ENCODE measurements at places on chromosomes 4 and X.

DNA sequence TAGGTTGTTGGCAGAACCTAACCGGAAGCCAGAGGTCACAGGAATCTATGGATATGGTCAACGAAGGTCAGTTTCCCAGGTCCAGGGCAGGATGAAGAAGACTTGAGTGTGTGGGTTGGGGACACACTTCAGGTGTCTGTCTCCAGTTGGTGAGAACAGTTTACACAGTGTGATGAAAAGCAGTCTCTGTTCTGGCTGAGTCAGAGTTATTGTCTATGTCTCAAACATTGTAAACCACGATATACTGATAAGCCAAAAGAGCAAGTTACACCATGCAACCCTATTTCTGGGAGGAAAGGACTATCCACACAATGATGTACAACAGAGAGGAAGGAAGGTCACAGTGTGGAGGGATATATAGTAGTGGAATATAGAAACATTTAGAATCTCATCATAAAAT lies 187.1 kb upstream of the C1QTNF7 start:
- no peak for DNase-seq

DNA sequence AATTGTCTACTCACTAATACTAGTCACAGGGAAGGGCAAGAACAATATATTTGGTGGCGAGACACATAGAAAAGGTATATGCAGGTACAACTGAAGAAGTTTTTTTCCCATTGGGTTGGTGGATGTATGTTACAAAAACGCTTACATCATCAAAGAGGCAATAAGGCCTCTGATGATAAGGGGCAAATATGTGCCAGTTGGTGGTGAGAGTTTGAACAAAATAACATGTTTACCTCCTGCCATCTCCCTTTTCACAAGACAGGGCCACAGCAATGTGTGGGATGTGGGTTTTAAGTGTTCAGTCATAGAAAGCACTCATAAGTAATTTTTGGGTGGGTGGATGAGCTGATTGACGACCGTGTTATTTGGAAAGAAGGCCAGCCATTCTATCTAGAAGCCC lies 41.7 kb downstream of the PAGE2 start:
- no peak for DNase-seq

GRCh38 chr4:108965016-108965415 lies 202.2 kb upstream of the ETNPPL start:
- no peak for DNase-seq

- DNase-seq, result no peak
Measured at GRCh38 chr4:156837625-156838345, 133.8 kb downstream of the PDGFC start.

- no peak for DNase-seq
Measured at GRCh38 chr4:89397441-89397840, 89.8 kb upstream of the GPRIN3 start.

DNA sequence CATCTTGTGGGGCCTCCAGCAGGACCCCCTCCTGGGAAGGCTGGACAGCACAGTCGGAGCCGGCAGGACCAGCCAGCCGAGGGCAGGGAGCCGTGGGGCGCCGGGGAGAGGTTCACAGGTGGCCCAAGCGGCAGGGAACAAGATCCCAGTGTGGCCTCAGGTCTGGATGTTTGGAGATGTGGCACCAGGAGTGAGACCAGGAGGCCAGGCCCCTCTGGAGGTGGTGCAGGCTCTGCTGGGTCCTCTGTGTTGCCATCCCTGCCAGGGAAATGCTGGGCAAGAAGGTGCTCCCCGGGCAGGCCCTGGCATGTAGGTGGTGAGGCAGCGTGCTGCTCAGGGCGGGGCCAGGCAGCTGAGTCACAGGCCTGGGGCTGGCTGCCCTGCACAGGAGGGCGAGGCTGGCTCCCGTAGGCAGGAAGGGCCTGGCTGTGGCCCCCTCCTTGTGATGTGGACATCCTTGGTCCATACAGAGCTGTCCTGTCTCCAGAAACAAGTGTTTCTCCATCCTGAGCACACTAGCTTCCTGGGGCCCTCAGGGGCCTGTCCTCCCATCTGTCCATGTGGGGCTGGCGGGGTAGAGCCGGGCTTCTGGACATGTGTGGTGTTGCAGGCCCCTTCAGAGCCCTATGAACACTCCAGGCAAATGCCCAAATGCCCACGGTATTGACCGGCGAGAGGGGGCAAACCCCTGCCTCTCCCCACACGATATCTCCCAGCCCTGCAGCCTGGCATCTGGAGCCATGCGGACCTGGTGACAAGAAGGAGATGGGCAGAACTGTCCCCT lies 4.8 kb upstream of the HGFAC start:
- DNase-seq, result no peak

DNA sequence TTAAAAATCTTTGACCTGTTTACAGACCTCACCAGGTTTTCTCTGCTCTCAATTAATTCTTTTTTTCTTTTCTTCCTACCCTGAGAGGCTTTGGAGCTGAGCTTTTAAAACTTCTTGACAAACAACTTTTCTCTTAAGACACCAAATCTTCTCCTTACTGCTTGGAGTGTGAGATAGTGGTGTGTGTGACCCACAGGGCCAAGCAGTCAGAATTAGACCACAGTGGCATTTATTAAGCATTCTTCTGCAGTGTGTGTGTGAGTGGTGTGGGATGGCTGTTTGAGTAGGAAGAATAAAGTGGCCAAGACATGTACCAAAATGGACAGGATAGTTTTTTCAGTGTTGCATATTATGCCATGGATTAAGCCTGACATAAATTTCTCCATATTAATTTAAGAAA lies 665.1 kb downstream of the RAPGEF2 start:
- no peak for DNase-seq

GRCh38 chr4:19631814-19632213 lies 619.9 kb upstream of the SLIT2 start:
- no peak for DNase-seq

DNA sequence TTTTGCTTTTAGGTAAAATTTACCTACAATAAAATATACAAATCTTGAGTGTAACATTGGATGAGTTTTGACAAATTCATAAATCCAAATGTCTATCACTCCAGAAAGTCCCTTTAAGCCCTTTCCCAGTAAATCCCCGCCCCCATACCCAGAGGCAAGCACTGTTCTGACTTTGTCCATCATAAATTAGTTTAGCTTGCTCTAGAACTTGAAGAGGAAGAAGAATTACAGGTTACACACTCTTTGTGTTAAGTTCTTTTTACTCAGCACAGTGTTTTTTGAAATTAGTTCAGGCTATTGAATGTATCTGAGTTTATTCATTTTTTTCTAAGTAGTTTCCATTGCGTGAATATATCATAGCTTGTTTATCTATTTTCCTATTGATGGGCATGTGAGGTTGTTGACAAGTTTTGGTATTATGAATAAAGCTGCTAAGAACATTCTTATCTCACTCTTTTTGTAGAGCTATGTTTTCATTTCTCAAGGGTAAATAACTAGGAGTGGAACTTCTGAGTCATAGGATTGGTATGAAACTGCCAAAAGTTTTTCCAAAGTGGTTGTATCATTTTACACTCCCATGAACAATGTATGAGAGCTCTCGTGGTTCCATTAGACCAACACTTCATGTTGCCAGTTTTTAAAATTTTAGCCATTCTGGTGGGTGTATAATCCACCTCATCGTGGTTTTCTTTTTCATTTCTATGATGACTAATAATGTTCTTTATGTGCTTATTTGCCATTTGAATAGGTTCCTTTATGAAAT lies 22.4 kb upstream of the HPSE start:
- DNase-seq, result no peak

DNA sequence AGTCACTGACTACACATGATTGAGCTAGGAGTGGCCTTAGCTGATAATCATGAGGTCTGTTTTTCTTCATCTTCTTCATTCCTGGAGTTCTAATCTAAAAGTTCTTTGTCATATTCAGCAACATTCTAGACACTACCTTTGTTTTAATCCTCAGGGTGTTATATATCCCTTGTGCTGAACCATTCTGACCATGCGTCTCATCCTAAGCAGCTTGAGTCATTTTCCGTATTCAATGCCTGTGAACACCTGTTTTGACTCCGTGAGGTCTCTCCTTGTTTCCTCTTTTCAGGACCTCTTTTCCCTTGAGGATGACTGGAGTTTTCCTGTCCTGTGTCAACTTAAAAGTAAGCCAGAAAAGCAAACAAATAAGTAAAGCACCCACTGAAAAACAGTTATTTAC lies 597.9 kb downstream of the GBA3 start:
- DNase-seq, result no peak
